ENCODE measurements at places on chromosomes 1 and 21. TPM values are rescaled to one million over a fixed set of nuclear protein-coding genes. Genes with fewer than 3 reads are reported as not detected.

HES3 gene
- total RNA-seq: not detected

PGLYRP4 gene
- total RNA-seq: not detected

YTHDF2 gene
- 61.8 TPM for total RNA-seq

CD34 gene
- 43.6 TPM for total RNA-seq

IFI44L gene
- 8.1 TPM for total RNA-seq

PCP4 gene
- 1.1 TPM for total RNA-seq

SPATA45 gene
- total RNA-seq: 0.47 TPM

MANEAL gene
- 5.8 TPM for total RNA-seq

PDZK1IP1 gene
- total RNA-seq: 28.4 TPM

FAM20B gene
- 34.3 TPM for total RNA-seq

SEC16B gene
- total RNA-seq: 6.3 TPM

RGS1 gene
- total RNA-seq: 12.6 TPM

CDK18 gene
- 22.9 TPM for total RNA-seq

PLA2G2A gene
- not detected for total RNA-seq

SEMA4A gene
- total RNA-seq: 20.3 TPM

AMY1B gene
- not detected for total RNA-seq

CNIH3 gene
- 11.0 TPM for total RNA-seq

SH2D5 gene
- 0.18 TPM for total RNA-seq

ATAD3A gene
- total RNA-seq: 22.3 TPM

TMEM61 gene
- 3.0 TPM for total RNA-seq

BCL2L15 gene
- total RNA-seq: 0.93 TPM

FPGT gene
- total RNA-seq: 23.9 TPM

HSD3B1 gene
- not detected for total RNA-seq

LMOD1 gene
- 12.6 TPM for total RNA-seq

NTRK1 gene
- 2.0 TPM for total RNA-seq

MATN1 gene
- total RNA-seq: 0.47 TPM

SPRR5 gene
- total RNA-seq: not detected

KCNA3 gene
- 1.8 TPM for total RNA-seq

ATP1A2 gene
- total RNA-seq: 36.4 TPM

GPR157 gene
- total RNA-seq: 2.9 TPM

KIF17 gene
- 5.2 TPM for total RNA-seq

SPATA46 gene
- not detected for total RNA-seq

HFM1 gene
- total RNA-seq: 9.0 TPM

NFIA gene
- total RNA-seq: 43.3 TPM

FAM151A gene
- 9.3 TPM for total RNA-seq

TRMT1L gene
- 20.7 TPM for total RNA-seq

ADCY10 gene
- 0.18 TPM for total RNA-seq

OPRD1 gene
- total RNA-seq: 0.23 TPM

GIPC2 gene
- total RNA-seq: 7.5 TPM

OLFML3 gene
- total RNA-seq: 102 TPM

BEND5 gene
- 12.0 TPM for total RNA-seq

ALG14 gene
- 4.3 TPM for total RNA-seq

LEPROT gene
- total RNA-seq: 80.8 TPM

LCE1B gene
- total RNA-seq: not detected

E2F2 gene
- total RNA-seq: 9.0 TPM

NPR1 gene
- 61.4 TPM for total RNA-seq

RGS7 gene
- 5.0 TPM for total RNA-seq

OR10J1 gene
- not detected for total RNA-seq

CRNN gene
- total RNA-seq: not detected

ERICH3 gene
- total RNA-seq: 0.12 TPM

AVPR1B gene
- 0.53 TPM for total RNA-seq

SPRR2A gene
- total RNA-seq: not detected

VSIG8 gene
- total RNA-seq: 0.23 TPM

OR10Z1 gene
- total RNA-seq: not detected

TMEM200B gene
- 16.1 TPM for total RNA-seq

CR1L gene
- total RNA-seq: 2.5 TPM

TIE1 gene
- 87.1 TPM for total RNA-seq

RGS13 gene
- not detected for total RNA-seq

CD1E gene
- total RNA-seq: 0.82 TPM
